Placental epithelial cell (primary cell): ENCODE measurements at places on chromosomes 3 and 15. TPM values are rescaled to one million over a fixed set of nuclear protein-coding genes. Genes with fewer than 3 reads are reported as not detected.

The STX19 gene
- total RNA-seq = 0.79 and 1.2 TPM in 2 replicates

The REC114 gene
- total RNA-seq = not detected in 2 replicates

The RPUSD2 gene
- 9.4 and 14.6 TPM in 2 replicates for total RNA-seq

The CCR8 gene
- total RNA-seq = not detected in 2 replicates

The ZNF106 gene
- total RNA-seq = 37.2 and 38.1 TPM in 2 replicates

The SLC51A gene
- total RNA-seq = not detected in 2 replicates

The NECTIN3 gene
- 56.9 and 60.4 TPM in 2 replicates for total RNA-seq

The SNTN gene
- total RNA-seq = not detected in 2 replicates

The FGF12 gene
- 0.39 TPM in 1 of 2 replicates, not detected in the other for total RNA-seq

The TUSC7 gene
- total RNA-seq = not detected in 2 replicates

The CNTN4 gene
- not detected in 2 replicates for total RNA-seq

The TTLL13 gene
- total RNA-seq = not detected in 2 replicates

The EFHB gene
- 1.6 TPM in 1 of 2 replicates, not detected in the other for total RNA-seq

The KLHL6 gene
- not detected in 2 replicates for total RNA-seq

The GABRR3 gene
- total RNA-seq = not detected in 2 replicates

The DOCK3 gene
- 1.5 and 1.6 TPM in 2 replicates for total RNA-seq

The IREB2 gene
- 34.9 and 55.0 TPM in 2 replicates for total RNA-seq
